H1 (cell line): ENCODE measurements at places on chromosomes 7 and 10. TPM values are rescaled to one million over a fixed set of nuclear protein-coding genes. Genes with fewer than 3 reads are reported as not detected.

DNA sequence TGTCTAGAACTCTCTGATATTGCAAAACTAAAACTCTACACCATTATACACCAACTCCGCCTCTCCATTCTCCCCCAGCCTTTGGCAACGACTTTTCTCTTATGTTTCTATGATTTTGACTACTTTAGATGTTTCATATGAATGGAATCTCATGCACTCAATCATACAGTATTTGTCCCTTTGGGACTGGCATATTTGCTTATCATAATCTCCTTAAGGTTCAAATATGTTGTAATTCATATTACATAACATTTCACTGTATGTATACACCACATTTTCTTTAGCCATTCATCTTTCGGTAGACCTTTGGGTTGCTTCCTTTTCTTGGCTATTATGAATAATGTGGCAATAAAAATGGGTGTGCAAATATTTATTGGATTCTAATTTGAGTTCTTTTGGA is 164.4 kb downstream of the ARL4A start:
- no peak for DNase-seq

Gene ZNF804B
- 0.02 TPM in 1 of 2 replicates, not detected in the other for polyA plus RNA-seq

DNA sequence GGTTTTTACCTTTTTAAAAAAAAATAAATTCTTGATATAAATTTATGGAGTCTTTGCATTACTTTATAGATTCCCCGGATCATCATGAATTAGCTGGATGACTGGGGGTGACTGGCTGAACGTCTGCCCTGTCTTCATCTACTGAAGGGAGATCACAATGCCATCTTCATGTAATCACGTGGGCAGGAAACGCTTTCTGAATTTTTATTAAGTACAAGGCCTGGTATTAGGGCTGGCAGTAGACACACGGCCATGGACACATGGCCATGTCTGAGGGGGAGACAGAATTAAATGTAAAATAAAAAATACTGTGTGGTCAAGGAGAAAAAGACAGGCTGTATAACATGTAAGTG is 111.2 kb downstream of the VIPR2 start:
- DNase-seq: no peak

- no peak for DNase-seq
Observed at GRCh38 chr10:122293156-122293960, 22.3 kb downstream of the BTBD16 start.

Gene SPDYE5
- not detected in 2 replicates for polyA plus RNA-seq

- DNase-seq: no peak
Observed at GRCh38 chr10:119535837-119536507, 6.5 kb downstream of the RGS10 start.
